ENCODE measurements at places on chromosomes 3 and 15.

GRCh38 chr15:51355096-51355495 lies 13.6 kb downstream of the GLDN start:
- DNase-seq = no peak

DNA sequence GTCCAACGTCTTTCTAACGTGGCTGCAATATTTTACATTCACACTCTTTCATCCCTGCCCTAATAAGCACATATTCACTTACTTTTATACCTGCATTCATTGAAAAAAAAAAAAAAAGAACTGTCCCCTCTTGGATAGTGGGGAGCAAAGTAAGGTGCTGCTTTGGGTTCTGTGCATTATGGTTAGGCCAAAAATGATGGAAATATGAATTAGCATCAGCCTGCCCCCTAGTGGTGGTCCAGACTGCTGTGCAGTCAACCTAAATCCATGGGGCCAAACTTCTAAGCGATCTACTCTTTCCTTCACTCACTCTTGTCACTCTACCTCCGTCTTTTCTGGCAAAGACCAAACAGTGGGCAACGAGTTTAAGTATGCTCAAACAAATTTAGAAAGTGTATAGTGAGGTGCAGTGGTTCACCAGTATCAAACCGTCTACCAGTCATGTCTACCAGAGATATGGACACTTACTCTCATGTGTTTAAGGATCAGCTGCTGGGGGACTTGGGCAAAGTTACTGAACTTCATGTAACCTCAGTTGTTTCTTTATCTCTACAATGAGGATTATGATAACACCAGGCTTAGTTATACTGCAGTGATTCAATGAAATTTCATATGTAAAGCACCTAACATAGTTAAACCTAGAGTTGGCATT lies 61.5 kb upstream of the GRM7 start:
- DNase-seq = peak; percentile 4

DNA sequence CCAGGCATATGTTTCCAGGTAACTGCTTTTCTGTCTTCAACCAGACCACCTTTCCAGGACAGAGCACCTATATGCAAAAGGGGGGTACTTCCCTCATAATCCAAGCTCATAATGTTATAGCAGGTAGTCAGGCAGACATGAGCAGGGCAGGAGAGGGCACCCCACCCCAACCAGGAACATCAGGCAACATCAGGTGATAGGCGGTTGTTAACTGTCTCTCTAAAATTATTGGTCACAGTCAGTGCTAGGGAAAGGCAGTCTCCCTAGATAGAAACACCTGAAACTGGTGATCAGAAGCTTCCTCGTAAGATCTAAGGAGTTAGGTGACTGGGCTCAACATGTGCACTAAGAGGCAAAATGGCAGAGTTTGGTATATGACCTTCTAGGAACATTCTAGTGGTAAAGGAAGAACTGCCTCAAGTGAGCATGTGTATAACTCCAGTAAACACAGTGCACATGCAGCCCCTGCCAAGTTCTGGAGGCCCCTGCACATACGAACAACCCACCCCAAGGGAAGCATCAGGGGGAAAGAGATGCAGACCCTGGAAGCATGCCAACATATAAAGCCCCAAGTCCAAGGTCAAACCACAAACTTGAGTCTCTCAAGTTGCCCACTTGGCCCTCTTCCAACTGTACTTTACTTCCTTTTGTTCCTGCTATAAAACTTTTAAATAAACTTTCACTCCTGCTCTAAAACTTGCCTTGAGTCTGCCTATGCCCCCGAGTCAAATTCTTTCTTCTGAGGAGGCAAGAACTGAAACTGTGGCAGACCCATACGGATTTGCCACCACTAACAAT lies 270.9 kb downstream of the ULK4 start:
- no peak for DNase-seq

DNA sequence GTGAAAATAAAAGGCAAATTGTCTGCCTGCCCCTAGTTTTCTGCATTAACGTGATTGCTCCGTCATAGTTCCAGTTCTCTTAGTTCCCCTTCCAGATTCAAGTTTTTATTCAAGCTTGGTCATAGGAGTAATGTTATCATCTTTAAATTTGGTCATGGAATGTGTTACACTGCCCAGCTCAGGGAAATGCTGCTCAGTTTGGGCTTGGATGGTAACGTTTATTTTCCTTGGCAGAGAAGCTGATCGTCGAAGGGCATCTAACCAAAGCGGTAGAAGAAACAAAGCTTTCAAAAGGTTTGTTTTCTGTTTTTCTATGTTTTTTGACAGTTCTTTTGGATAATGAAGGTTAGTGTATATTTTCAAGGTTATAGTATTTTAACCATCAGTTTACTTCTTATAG lies 118.4 kb upstream of the FLNB start:
- DNase-seq = no peak

- DNase-seq = no peak
These were observed 500.9 kb upstream of the MDFIC2 start for GRCh38 chr3:70813311-70813710.

DNA sequence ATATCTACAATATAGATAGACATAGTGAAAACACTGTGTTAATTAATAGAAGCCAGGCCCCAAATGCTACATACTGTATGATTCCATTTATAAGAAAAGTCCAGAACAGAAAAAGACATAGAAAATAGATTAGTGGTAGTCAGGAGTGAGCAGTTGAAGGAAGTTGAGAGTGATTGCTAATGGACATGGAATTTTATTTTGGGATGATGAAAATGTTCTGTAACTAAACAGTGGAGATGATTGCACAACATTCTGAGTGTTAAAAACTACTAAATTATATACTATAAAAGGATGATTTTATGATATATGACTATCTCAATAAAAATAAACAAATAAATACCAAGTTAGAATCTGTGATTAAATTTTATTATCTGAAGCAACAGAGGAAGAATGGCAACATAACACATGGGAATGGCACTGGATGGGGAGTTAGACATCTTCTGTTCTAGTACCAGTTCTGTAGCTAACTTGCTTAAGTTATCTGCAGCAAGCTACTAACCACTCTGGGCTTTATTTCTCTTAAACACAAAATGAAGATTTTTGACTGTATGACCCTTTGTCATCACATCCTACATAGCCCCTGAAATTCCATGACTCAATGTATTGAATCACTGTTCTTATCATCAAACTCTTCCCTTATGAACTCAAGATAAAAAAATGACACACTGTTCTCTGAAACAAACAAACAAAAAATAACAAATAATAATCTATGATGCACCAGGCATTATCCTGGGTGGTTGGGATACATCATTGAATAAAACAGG lies 612.7 kb downstream of the TBL1XR1 start:
- DNase-seq = no peak

GRCh38 chr3:124951511-124952281 lies 17.1 kb upstream of the MUC13 start:
- DNase-seq = no peak

DNA sequence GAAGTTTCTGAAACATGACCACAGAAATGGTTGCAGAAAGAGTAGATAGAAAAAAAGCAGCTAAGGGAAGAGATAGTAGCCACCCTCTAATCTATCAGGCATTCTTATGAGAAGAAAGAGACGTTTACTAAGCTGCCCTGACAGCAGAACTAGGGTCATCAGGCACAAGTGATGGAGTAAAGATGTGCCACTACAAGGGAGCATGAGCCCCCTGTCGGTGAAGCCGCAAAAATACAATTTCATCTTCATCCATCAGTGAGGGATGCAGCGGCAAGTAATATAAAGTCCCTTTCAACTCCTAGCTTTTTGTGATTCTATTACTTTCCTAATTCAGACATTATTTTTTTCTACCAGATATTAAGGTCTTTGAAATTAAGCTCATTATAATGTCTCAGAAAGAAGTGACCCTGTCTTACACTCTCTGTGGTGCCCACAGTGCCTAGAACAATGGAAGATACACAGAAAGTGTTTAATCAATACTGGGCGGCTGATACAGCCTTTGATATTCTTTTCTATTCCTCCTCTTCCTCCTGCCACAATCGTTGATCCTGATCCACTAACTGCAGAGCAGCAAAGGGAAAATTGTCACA lies 651.6 kb downstream of the NTRK3 start:
- no peak for DNase-seq

GRCh38 chr3:132545471-132545870 lies 51.6 kb upstream of the ACKR4 start:
- DNase-seq = no peak

DNA sequence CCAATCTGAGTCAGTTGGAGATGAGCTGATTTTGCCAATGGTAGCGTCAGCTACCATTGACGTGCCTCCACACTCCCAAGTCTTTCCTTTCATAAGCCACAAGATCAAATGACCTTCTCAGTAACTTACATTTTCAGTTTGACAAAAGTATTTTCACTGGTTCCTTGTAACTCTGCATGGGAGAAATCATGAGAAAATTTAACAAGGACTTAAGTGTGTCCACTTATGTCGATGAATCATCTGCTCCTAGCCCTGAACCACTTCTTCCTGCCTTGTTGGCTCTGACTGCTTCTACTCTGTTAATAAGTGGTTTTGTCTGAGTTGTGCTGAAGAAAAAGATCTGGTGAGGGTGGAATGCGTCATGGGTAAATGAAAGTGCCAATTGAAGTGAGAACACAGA lies 101.2 kb downstream of the NFKBIZ start:
- DNase-seq = no peak

- no peak for DNase-seq
These were observed 116.7 kb downstream of the SERPINI1 start for GRCh38 chr3:167852216-167852615.

DNA sequence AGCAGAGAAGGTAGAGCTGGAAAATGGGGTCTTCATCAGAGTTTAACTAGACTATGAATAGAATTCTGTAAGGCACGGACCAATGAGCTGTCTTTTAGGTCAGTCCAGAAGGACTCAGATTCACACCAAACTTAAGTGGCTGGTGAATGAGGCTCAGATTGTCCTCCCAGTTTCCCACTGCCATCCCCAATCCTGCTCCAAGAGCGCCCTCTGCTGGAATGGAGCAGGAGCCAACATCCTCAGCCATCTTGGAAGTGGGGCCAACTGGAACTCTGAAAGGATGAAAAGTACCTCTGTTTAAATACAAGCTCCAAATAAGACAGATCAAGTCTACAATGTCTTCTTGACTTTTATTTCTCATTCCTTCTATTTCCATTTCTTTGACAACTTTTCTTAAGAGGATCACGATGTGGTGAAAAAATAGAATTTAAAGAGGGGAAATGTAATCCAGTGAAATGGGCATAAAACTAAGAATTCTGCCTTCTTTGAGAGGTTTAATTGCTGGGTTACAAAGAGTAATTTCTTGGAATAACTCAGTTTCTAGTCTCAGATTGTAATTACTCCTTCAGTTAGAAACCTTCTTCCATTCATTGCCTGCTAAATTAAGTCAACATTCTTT lies 217.1 kb upstream of the TPRG1 start:
- peak; percentile 78 for DNase-seq

DNA sequence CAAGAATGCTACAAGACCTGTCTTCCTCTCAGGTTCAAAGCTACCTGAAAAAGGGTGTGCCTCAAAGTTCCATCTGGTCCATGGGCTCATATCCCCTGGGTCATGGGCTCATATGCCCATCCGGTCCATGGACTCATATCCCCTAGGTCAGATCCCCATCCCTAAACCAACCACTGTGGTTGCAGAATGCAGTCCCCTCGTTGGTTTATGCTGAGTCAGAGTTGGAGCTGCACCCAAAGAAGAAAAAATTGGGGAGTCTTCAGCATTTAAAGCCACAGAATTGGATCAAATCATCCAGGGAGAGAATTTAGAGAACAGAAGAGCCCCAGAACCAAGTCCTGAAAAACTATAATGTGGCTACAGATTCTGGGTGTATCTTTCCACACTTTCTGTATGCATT lies 71.5 kb upstream of the IL12A start:
- no peak for DNase-seq

GRCh38 chr3:68987322-68987721 lies 26.2 kb downstream of the EOGT start:
- no peak for DNase-seq

DNA sequence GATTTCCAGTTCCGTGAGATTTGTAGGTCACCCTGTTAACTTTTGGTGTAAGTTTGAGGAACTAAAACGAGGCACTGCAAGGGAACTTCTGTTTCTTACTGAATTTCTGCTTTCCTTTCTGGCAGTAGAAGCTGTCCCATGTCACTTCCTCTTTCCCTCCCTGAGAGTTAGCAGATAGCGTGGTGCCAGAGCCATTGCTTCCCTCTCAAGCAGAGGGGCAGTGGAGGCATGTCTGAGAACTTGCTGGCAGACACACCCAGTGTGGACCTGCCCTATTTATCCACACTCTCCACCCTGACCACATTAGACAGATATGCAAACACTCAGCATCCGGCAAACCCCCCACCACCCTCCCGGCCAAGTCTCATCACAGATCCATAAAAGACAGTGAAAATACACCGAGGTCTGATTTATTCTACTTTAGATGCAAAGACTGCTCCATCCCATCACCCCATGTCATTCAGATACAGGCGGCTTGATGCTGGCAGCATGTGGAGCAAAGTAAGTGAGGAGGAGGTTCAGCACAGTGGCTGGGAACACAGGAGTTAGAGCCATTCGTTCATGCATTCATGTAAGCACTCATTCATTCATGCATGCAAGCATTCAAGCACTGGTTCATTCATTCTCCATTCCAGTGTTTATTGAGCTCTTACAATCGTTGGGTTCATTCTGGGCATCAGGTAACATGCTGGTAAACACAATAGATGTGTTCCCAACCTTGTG lies 324.7 kb downstream of the SHQ1 start:
- no peak for DNase-seq

GRCh38 chr3:28590860-28591259 lies 242.2 kb upstream of the AZI2 start:
- DNase-seq = no peak

DNA sequence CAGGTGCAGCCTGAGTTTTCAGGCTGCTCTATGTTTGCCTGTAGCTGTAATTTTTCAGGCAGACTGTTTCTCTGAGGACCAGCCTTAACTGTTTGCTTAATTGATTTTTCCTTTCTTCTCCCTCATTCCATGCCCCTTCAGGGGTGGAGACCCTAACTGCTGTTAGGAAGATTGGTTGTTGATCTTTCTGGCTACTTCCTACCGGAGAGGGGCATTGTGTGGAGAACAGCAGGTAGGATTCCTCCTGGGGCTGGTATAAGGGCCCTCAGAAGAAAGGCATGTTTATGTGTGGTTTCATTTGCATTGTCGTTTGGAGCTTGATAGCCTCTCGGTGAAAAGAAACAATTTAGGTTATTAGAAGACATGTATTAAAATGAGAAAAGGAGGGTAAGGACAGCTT lies 56.9 kb upstream of the GOLGA6L2 start:
- no peak for DNase-seq

DNA sequence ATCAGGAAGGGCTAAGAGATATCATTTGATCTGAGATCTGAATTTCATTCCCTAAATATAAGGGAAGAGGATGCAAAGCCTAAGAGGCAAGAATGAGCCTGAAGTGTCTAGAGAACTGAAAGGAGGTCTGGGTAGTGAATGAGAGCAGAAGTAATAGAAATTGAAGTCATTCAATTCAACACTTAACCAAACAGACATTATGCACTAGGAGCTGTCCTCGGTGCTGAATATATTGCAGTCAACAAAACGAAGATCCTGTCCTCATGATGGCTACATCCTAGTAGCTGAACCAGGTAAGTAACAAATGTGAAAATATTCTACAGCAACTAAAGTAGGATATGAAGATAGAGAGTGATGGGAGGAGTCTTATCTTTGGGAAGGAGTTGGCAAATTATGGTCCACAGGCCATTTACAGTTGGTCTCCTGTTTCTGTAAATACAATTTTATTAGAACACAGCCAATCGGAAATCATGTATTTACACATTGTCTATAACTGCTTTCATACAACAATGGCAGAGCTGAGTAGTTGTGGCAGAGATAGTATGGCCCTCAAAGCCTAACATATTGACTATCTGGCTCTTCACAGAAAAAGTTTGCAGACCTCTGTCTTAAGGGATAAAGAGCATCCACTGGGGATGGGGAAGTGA lies 192.9 kb upstream of the CADPS start:
- no peak for DNase-seq

- DNase-seq = no peak
These were observed 155.3 kb downstream of the SHQ1 start for GRCh38 chr3:72692990-72693389.
